ENCODE measurements at places on chromosomes 16 and 17. TPM values are rescaled to one million over a fixed set of nuclear protein-coding genes. Genes with fewer than 3 reads are reported as not detected.

MT1A gene
- polyA plus RNA-seq, result not detected

DPEP3 gene
- not detected for polyA plus RNA-seq

SHPK gene
- polyA plus RNA-seq, result 14.3 TPM

BEAN1 gene
- 0.58 TPM for polyA plus RNA-seq

ACOX1 gene
- 31.2 TPM for polyA plus RNA-seq

MT1G gene
- polyA plus RNA-seq, result not detected

VKORC1 gene
- polyA plus RNA-seq, result 105 TPM

SLC2A4 gene
- not detected for polyA plus RNA-seq

ABCC11 gene
- 1.5 TPM for polyA plus RNA-seq

NME2 gene
- 133 TPM for polyA plus RNA-seq

BICDL2 gene
- 0.37 TPM for polyA plus RNA-seq

GNG13 gene
- polyA plus RNA-seq, result not detected

FBXW10 gene
- polyA plus RNA-seq, result 0.56 TPM

FBXW10B gene
- polyA plus RNA-seq, result not detected

PDE6G gene
- not detected for polyA plus RNA-seq

DRC3 gene
- 1.3 TPM for polyA plus RNA-seq

CDH8 gene
- 5.5 TPM for polyA plus RNA-seq

RASL10B gene
- 10.7 TPM for polyA plus RNA-seq

TMEM238L gene
- not detected for polyA plus RNA-seq

NPIPB4 gene
- polyA plus RNA-seq, result 9.3 TPM

CETP gene
- polyA plus RNA-seq, result not detected

DLG4 gene
- polyA plus RNA-seq, result 126 TPM

HOXB9 gene
- not detected for polyA plus RNA-seq

AOC2 gene
- 1.8 TPM for polyA plus RNA-seq

KRTAP4-9 gene
- not detected for polyA plus RNA-seq

KRT12 gene
- polyA plus RNA-seq, result not detected

CLEC18B gene
- 1.6 TPM for polyA plus RNA-seq

PPL gene
- 0.66 TPM for polyA plus RNA-seq

CTRB1 gene
- not detected for polyA plus RNA-seq

SULT1A2 gene
- not detected for polyA plus RNA-seq

DUSP3 gene
- 38.8 TPM for polyA plus RNA-seq

MSLN gene
- 0.40 TPM for polyA plus RNA-seq

PRCD gene
- polyA plus RNA-seq, result 22.5 TPM

C17orf50 gene
- polyA plus RNA-seq, result not detected

KRTAP17-1 gene
- not detected for polyA plus RNA-seq

C16orf89 gene
- polyA plus RNA-seq, result not detected

IL34 gene
- polyA plus RNA-seq, result 3.0 TPM

TP53TG3 gene
- polyA plus RNA-seq, result not detected

KRT20 gene
- not detected for polyA plus RNA-seq

FA2H gene
- polyA plus RNA-seq, result not detected

CA5A gene
- not detected for polyA plus RNA-seq

STH gene
- not detected for polyA plus RNA-seq

KRTAP2-4 gene
- not detected for polyA plus RNA-seq

ZNF385C gene
- 0.69 TPM for polyA plus RNA-seq

SLFN5 gene
- polyA plus RNA-seq, result 2.1 TPM

RBFOX1 gene
- polyA plus RNA-seq, result 70.8 TPM

LPO gene
- not detected for polyA plus RNA-seq

KCNG4 gene
- polyA plus RNA-seq, result not detected

CES3 gene
- 3.7 TPM for polyA plus RNA-seq

MOSMO gene
- polyA plus RNA-seq, result 40.3 TPM

NLGN2 gene
- 13.8 TPM for polyA plus RNA-seq

RNF167 gene
- 64.1 TPM for polyA plus RNA-seq

SLC47A2 gene
- not detected for polyA plus RNA-seq

JMJD6 gene
- 21.7 TPM for polyA plus RNA-seq

C1QL1 gene
- polyA plus RNA-seq, result 0.19 TPM

Measured in neural cell (in vitro differentiated cells).